Effector CD4-positive, alpha-beta T cell (primary cell): ENCODE measurements at places on chromosomes 5 and 9.

DNA sequence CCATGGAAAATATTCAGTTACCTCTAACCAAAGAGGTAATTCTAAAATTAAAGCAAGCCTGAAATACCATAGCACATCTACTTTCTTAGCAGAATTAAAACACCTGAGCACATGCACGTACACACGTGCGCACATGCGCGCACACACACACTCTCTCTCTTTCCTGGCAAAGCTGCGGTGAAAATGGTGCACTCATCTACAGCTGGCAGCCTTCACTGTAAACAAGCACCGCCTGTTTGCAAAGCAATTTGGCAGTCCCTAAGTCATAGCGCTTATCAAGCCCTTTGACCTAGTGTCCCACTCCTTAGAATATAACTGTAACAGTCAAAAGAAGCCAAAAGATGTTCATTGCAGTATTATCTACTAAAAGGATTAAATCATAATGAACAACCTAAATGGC, 278.7 kb downstream of the DENND1A start:
- no peak for DNase-seq

DNA sequence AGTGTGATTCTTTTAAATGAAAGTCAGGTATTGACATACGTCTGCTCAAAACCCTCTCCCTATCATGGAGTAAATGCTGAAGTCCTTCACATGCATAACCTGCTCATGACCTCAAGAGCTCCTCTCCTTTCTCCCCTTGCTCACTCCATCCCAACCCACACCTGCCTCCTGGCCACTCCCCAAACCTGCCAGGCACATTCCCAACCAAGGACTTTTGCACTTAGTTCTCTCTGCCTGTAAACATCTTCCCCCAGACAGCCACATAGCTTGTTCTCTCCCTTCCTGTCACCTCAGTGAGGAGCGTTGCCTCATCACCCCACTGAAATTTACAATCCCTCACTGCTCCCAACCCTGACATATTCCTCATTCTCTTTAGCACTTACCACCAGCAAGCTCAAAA, 8.7 kb downstream of the SETD9 start:
- DNase-seq = no peak

GRCh38 chr9:21961569-21961968, 32.6 kb downstream of the CDKN2A start:
- no peak for DNase-seq

DNA sequence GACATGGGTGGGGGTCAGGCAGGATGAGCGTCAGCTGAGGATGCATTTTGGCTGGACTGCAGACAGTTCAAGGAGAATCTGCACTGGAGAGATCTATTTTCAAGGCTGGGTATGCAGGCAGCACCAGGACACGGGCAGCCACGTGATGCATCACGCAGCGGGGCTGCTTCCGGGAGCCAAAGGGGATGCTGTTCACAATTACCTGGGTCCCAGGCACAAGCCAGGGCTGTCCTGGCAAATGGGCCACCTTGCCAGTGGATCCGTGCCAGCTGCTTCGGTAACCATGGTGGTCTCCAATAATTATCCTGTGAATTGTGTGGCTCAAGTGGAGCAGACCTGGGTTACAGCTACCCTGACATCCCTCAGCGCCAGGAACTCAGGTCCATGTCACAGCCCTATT, 17.5 kb downstream of the DBH start:
- no peak for DNase-seq

DNA sequence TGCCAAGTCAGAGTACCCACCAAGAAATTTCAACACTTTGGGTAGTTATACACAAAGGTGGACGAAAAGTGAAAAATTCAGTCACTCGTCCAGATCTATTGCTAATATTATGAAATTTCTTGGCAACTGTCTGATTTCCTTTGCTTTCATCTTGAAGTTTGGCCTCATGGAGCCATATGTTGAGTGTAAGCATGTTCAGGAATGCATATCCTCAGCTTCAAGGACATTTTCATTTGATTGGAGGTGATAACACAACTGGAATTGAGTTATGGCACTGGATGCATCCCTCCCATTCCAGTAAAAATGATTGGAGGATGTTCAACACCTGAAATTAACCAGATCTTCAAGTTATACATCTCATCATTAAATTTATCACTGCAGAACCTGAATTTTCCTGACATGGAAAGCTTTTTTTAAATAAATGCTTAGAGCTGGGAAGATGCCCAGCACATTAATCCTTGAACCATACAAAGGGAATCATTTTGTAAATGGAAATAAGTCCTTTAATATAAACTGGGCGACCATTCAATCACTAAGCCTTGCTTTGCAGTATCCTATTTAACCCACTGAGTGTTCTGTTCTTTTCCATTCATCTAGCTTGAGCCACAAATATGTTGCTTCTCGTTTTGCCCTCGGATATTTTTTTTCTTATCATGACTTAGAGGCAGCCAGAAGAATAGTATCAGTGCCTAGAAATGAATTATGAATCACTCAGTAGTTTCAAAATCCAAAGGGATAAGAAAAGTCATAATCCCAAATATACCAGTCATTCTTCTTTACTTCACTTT, 273.7 kb upstream of the PIK3R1 start:
- no peak for DNase-seq

- no peak for DNase-seq
Measured at GRCh38 chr5:19047277-19047676, 940.7 kb downstream of the CDH18 start.

GRCh38 chr9:112170968-112171367, 4.1 kb downstream of the SUSD1 start:
- no peak for DNase-seq

GRCh38 chr5:135246923-135247795, 151.9 kb downstream of the MACROH2A1 start:
- DNase-seq = no peak

- no peak for DNase-seq
Measured at GRCh38 chr5:81241001-81241400, 7.9 kb downstream of the CKMT2 start.

GRCh38 chr5:150763023-150763769, 4.4 kb upstream of the DCTN4 start:
- DNase-seq = no peak

DNA sequence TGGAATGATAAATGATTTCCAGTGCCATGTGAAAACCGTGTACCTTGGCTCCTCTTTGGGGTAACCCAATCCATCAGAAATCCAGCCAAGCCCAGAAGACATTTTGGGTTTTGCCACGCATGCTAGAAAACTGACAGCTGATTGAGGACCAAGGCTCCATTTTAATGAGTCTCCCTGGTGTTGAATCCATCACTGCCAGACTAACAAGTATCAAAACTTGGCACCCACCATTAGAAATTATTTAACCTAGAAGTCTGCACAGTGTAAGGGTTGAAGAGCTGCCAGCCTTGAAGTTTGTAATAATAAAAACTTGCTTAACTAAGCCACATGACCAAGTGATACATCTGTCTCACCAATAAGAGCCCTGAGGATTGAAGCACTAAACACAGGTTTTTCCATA, 369.9 kb downstream of the DNAH5 start:
- no peak for DNase-seq

- no peak for DNase-seq
Measured at GRCh38 chr5:177528631-177529030, 11.9 kb upstream of the DDX41 start.

DNA sequence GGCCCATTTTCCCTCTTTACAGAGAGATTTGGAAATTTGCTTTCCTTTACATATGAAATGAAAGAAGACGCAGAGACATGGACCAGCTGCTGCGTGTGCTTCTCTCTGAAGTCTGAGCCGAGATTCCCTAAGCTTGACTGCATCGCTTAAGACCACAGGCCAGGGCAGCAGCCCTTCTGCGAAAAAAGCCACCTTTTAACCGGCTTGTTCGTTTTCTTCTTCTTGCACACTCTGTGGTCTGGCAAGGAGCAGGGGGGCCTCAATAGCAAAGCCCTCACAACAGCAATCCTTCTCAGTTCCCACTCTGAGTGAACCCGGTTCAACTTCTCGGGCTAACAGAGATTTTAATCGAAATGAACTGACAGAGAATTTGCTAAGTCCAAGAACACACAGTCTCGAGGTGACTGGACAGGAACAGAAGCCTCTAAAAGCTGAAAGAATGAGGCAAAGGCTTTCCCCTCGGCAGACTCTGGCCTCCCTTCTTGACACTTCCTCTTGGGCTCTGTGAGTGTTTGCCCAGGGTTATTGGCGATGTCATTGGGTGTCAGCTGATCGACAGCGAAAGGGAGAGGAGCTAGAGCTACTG, 512.9 kb upstream of the KLF4 start:
- no peak for DNase-seq

DNA sequence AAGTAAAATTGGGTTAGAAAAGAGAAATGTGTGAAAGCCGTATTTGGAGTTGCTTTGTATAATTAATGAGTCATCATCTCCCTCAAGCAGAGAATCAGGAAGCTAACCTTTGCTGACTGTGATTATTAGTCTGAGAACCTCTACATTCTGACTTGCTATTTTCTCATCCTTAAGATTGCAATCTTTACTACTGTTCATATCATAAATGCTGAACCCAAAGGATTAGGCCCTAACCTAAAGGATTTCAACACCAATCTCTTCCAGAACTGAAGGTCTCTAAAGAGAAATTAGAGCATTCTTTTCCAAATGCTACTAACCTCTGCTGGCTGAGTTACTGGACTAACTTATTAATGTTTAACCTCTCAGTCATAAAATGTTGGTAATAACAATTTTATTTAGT, 538.1 kb upstream of the MEF2C start:
- no peak for DNase-seq

DNA sequence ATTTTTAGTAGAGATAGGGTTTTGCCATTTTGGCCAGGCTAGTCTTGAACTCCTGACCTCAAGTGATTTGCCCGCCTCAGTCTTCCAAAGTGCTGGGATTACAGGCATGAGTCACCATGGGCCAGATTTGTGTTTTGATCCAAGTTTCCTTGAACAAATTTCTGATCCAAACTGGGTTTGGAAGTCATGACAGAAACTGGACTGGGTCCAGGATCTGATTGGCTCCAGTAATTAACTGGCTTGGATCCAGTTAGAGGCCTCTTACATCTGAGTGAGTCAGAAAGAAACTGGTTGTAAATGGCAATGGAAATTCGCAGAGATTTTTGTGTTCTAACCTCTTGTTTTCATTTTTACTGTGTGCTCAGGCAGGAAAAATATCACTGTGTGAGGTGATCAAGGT, 141.6 kb downstream of the SLC25A46 start:
- DNase-seq = no peak

DNA sequence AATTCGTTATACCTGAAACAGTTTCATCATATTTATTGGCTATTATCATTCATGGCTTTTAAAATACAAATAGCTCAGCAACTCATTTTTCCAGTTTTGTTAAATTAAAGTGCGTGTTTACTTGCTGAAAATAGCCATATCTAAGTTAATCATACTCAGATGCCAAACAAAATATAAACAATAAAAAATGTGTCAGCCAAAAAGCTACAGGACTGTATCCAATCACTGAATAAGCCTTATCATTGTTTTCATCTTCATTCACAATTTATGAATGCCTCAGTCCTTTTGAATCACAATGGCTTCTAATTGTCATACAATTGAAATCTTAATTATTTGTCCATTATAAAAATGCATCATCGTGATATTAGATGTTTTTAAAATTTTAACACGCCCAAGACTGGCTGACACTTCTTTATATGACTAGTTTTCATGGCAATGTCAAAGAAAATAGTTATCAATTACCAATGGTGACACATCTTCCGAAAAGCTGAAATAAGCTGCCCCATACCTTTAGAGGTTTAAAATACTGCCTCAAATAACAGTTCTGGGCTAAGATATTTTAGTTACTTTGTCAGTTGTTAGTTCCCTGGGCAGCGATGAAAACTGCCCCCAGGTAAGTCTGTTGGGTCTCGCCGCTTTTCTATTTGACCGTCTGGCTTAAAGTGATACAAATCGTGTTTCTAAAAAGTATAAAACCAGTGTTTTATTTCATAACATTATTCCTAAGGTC, 1.8 kb downstream of the NFIB start:
- DNase-seq = no peak

GRCh38 chr5:100576217-100576751, 41.1 kb downstream of the FAM174A start:
- DNase-seq = no peak

DNA sequence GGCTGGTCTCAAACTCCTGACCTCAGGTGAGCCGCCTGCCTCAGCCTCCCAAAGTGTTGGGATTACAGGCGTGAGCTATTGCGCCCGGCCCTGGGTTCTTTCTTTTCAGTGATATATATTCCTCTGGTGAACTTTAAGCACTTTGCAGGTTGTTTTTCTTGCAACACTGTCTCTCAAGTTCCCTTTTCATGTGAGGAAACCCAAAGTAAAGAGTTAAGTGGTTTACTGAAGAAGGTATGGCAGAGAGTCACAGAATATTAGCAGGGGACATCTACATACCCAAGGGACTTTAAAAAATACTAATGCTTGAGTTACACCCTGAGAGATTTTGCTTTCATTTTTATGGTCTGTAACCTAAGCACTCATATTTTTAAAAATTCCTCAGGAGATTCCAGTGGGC, 6.7 kb upstream of the GAPT start:
- no peak for DNase-seq

DNA sequence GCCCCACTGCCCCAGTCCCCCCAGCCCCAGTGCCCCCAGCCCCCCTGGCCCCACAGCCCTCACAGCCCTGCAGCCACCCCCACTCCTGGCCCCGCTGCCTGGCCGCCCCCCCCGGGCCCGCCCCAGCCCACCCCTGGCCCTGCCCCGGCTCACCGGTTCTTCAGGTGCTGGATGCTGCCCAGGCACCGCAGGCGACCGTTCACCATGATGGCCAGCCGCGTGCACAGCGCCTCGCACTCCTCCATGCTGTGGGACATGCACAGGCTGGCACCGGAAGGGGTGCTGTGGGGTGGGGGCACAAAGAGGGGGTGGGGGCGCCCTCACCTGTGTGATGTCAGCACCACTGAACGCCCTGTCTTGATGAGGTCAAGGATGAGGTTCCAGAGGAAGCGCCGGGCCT, 12.8 kb upstream of the CLIC3 start:
- DNase-seq = no peak

GRCh38 chr9:114725930-114726329, 43.9 kb upstream of the TEX48 start:
- DNase-seq = no peak

GRCh38 chr5:157479612-157480510, 19.8 kb downstream of the NIPAL4 start:
- DNase-seq = no peak

GRCh38 chr9:77748214-77748772, 100.2 kb upstream of the GNA14 start:
- DNase-seq = no peak

- no peak for DNase-seq
Measured at GRCh38 chr5:68372161-68372560, 156.6 kb downstream of the PIK3R1 start.

DNA sequence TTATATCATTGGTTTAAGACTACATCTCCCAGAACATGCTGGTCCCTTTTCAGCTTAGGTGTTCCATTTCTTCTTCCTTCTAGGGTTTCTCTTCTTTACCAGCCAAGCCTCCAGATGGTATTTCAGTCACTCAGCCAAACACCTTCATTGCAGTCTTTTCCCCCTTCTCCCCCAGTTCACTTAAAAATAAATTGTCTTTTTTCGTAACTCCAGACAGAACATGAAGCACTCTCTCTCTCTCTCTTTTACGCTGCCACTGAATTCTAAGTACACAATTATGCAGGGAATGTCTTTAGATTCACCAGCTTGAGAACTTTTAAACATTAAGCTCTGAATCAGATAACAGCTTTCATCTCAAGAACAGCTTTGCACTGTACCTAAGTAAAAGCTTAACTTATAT, 419.7 kb upstream of the BRINP1 start:
- no peak for DNase-seq
